CD4-positive, alpha-beta T cell treated with Interleukin-4 for 4 hours (primary cell): ENCODE measurements at places on chromosomes 7 and 10.
A peak's percentile ranks its signal among the peaks of the same experiment; 100 is the strongest.

DNA sequence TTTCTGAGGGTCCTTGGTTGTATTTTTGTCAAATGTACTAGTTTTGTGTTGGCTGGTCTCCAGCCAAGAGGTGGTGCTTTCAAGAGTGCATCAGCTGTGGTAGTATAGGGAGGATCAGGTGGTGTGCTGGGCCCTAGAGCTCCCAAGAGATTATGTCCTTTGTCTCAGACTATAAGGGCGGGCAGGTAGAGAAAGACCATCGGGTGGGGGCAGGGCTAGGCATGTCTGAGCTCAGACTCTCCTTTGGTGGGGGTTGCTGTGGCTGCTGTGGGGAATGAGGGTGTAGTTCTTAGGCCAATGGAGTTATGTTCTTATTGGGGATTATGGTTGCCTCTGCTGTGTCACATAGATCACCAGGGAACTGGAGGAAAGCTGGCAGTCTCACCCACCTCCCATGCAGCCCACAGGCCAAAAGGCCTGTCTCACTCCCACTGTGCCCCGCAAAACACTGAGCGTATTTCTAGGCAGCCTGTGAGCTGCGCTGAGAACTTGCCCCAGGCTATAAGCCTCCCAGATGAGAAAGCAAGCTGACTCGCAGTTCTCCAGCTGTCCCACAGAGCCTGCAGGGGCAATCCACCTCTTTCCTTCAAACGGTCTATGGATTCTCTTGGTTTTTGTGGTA, 1066.7 kb downstream of the GRM8 start:
- DNase-seq = no peak

GRCh38 chr10:27687326-27687725, 58.3 kb downstream of the MKX start:
- no peak for DNase-seq

DNA sequence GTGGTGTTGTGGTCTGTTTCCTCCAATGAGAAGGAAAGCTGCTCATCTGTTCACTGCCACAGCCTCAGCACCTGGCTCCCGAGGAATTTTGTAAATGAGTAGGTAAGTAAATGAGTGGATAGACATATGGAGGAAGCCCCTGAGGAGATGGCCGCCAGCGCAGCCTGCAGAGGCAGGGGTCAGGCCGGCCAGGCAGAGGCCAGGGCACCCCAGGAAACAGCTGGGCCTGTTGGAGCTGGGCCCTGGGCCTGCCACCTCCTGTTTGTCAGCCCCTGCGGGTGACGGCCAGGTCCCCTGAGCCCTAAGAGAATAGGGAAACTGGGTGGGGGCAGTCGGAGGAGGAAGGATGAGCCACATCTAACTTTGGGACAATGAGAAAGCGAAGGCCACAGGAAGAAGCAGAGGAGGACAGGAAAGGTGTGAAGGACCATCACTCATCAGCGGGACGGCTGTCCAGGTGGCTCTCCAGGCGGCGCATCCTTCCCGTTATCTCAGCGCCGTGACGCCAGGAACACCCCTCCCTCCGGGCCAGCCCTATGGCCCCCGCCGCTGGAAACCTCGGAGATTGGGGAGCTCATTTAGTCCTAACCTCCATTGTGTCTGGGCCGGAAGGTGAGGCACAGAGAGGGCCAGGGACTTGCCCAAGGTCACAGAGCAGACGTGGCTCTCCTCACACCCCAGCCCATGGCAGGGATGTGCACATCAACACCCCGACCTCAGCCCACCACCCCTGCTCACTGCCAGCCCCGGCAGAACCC, 142.3 kb upstream of the UNC5B start:
- no peak for DNase-seq

- no peak for DNase-seq
Measured at GRCh38 chr10:120508393-120508792, 51.4 kb downstream of the PLPP4 start.

DNA sequence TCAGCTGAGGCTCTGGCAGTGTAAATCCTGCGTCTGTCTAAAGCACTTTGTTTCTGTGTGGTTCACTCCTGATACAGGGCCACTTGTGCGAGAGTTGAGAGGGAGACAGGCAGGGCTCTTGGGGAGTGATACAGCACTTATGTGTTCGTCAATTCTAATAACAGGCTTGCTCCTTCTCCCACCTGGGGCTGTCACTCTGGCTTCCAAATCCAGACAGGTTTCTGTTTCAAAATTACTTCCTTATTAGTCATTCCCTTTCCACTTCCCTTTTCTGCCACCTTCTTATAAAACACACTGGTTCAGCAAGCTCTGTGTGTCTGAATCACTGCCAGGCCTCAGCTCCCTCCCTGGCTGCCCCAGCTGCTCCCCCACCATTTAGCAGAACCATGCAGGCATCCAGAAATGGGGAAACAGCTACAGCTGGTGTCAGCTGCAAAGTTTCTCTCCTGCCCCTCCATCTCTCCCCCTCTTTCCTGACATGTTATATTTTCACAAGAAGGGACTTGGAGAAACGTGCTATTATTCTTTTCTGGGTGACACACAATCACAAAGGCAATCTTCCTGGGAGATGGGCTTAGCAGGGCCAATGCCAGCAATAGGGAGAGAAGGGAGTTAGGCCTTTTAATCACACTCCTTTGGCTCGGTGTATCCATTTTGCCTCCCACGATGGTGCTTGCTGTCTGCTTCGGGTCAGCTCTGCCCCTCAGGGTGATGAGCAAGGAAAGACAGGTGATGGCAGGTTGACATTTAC, 58.4 kb upstream of the ZNRF2 start:
- peak; percentile 39 for DNase-seq

- no peak for DNase-seq
Measured at GRCh38 chr10:4181621-4182049, 396.6 kb upstream of the KLF6 start.

- no peak for DNase-seq
Measured at GRCh38 chr7:155842496-155843265, 30.4 kb upstream of the SHH start.

GRCh38 chr10:13587391-13587790, 626 bp downstream of the PRPF18 start:
- DNase-seq = no peak

DNA sequence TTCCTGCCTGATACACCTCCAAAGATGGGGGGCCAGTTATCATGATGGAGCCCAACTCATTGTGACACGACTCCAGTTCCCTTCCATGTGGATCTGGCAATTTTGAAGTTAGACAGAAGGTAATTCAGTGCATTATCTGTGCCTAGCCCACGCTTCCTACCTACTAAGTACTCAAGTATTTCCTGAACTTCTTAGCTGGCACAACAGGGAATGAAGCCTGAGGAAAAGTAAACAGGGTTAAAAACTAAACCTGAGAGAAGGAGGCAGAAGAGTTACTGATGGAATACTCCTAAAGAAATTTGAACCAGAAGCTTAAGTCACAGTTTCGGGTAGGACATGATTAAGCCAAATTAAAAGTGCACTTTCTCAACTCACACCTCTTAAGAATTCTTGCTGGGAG, 1.1 kb upstream of the SEC31B start:
- no peak for DNase-seq

DNA sequence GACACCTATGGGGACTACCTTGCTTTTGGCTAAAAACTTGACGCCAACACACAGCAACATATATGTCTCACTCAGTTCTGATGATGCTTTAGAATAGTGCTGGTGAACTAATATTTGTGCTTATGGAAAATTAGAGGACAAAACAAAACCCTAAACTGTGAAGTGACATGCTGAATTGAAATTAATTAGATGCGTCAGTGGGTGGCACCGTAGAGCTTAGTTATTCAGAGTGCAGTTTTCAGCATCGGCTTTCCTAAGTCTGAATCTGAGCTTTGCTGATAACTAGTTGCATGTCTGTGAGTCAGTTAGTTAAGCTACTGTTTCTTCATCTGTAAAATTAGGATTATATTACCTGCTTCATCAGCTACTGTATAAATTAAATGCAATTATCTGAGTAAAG, 245.0 kb upstream of the SORCS1 start:
- no peak for DNase-seq

GRCh38 chr10:69119896-69120295, 4.1 kb upstream of the VPS26A start:
- no peak for DNase-seq
